ENCODE measurements at places on chromosomes 3 and 15. TPM values are rescaled to one million over a fixed set of nuclear protein-coding genes. Genes with fewer than 3 reads are reported as not detected.

CHRNA7 gene
- 1.6 TPM for total RNA-seq

ZMYND10 gene
- 0.89 TPM for total RNA-seq

PLCL2 gene
- 18.6 TPM for total RNA-seq

NOP10 gene
- 68.3 TPM for total RNA-seq

NPHP3 gene
- total RNA-seq: 38.3 TPM

FAM174B gene
- total RNA-seq: 16.2 TPM

MESP2 gene
- 0.30 TPM for total RNA-seq

GOLGA8S gene
- 0.10 TPM for total RNA-seq

COL6A5 gene
- total RNA-seq: 0.30 TPM

ZPLD1 gene
- total RNA-seq: 0.10 TPM

RASL12 gene
- total RNA-seq: 12.5 TPM

TBC1D2B gene
- total RNA-seq: 67.1 TPM

CEP152 gene
- 9.7 TPM for total RNA-seq

DNAH12 gene
- total RNA-seq: 2.1 TPM

PDCD10 gene
- total RNA-seq: 54.1 TPM

IL17RB gene
- total RNA-seq: 1.4 TPM

PARP15 gene
- 0.99 TPM for total RNA-seq

LDHAL6B gene
- total RNA-seq: not detected

ZBBX gene
- not detected for total RNA-seq

HOMER2 gene
- 16.8 TPM for total RNA-seq
